ENCODE measurements at places on chromosomes 4 and X.

DNA sequence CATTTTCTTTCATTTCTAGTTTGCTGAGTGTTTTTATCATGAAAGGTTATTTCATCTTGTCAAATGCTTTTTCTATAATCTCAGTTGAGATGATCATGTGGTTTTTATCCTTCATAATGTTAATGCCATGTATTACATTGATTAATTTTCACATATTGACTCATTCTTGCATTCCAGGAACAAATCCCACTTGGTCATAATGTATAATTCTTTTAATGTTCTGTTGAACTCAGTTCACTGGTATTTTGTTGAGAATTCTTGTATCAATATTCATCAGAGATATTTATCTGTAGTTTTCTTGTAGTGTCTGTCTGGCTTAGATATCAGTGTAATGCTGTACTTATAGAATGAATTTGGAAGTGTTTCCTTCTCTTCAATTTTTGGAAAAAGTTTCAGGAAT, 16.7 kb upstream of the LHFPL1 start:
- DNase-seq: no peak

DNA sequence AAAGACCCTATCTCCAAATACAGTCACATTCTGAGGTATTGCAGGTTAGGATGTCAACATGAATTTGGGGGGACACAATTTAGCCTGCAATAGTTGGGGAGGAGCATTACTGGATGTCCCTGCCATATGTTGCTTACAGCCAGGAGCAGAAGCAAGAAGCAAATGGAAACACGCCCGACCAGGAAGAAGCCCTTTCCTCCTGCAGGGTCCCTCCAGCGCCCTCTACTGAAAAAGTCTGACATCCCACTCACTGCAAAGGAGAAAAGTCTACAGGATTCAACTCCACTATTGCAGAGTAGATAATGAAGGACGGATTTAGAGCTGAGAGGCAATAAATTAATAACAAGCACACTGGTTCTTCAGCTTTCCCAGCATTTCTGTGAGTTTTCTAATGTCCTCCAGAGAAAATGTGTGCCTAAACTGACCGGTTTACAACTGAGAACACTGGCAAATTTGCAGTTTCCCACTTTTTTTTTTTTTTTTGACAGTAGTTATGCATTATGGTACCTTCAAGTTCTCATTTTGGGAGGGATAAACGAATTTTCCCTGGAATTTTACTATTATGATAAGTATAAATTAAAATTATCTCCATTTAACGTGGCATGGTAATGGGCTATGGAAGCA, 31.7 kb downstream of the COQ2 start:
- peak; percentile 65 for DNase-seq

DNA sequence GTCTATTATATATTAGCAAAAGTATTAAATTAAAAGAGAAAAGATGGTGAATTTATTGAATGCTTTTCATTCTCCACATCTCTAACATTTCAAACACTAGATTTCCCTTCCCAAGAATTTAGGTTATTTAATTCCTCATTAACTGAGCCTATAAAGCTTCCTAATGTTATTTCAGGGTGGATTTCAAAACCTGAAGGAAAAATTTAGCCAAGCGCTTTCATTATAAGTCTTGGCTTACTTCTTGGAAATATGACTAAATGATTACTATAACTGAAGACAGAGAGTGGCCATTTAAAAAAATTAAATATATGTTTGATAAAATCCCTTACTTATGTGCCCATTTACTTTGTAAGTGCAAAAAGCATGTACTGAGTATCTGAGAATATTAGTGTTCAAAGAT, 141.8 kb upstream of the ARSJ start:
- no peak for DNase-seq

DNA sequence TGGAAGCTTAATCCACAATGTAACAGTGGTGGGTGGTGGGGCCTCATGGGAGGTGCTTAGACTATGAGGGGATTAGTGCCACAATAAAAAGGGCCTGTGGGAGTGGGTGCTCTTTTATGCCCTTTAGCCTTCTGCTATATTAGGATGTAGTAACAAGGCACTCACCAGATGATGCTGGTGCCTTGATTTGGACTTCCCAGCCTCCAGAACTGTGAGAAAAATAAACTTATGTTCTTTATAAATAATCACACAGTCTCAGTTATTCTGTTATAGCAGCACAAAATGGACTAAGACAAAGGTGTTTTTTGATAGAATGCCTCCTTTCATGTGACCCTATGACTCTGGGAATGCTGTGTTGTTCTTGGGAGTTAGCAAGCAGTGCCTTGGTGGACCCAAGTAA, 89.8 kb downstream of the STIM2 start:
- DNase-seq: no peak

GRCh38 chrX:65677954-65678469, 10.6 kb downstream of the MSN start:
- peak; percentile 90 for DNase-seq

GRCh38 chrX:110304884-110305283, 13.0 kb downstream of the AMMECR1 start:
- DNase-seq: no peak

- no peak for DNase-seq
Measured at GRCh38 chr4:113146876-113147358, 97.5 kb downstream of the ANK2 start.

DNA sequence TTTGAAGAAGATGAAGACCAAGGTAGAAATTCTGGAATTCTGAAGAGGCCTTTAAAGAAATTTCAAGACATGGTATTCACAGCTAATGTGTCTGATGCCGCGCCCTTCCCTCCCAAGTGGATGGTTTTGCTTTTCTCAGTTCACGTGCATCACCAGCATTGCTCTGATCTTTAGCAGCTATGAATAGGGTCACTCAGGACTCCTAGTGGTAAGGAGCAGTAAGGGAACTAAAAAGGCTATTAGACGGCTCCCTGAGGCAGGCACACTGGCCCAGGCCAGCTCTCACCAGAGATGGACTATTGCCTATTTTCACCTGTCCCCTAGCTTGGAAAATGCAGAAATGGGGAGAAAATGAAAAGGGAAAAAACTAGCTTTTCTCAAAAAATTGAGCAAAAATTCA, 447.5 kb upstream of the RASGEF1B start:
- DNase-seq: no peak

DNA sequence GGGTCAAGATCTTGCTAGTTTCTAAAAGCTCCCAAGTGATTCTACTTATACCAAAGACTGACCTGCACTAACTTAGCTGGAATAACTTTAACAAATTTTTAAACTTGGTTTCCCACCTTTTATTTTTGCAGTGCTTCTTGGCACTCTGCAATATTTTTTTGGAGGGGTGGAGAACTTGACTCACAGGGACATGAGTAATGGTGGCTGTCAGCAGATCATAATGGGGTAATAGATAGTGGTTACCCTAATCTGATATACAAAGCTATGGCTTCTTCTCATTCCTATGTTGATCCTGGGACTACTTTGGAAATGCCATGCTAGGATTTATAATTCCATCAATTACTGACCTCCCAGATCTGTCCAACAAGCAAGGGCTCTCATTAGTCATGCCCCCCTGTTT, 295.7 kb downstream of the GPAT3 start:
- peak; percentile 13 for DNase-seq

GRCh38 chr4:38728631-38729141, 54.1 kb downstream of the TLR10 start:
- DNase-seq: no peak

DNA sequence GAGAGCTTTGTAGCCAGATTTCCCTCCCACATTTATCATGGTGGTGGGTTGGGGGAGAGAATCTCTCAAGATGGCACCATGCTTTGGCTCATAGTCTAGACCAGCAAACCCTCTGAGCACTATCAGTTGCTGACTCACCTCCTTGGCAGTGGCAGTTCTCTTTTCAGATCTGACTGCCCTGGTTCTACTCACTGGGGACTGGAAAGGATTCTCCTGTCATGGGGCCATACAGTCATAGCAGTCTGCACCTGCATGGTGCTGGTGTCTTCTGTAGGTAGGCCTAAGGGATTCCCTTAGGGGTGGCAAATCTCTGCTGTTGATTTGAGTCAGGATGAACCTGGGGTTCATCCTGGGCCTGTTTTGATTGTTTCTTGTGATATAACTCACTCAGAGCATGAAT, 2.6 kb downstream of the TEX13B start:
- DNase-seq: peak; percentile 12

DNA sequence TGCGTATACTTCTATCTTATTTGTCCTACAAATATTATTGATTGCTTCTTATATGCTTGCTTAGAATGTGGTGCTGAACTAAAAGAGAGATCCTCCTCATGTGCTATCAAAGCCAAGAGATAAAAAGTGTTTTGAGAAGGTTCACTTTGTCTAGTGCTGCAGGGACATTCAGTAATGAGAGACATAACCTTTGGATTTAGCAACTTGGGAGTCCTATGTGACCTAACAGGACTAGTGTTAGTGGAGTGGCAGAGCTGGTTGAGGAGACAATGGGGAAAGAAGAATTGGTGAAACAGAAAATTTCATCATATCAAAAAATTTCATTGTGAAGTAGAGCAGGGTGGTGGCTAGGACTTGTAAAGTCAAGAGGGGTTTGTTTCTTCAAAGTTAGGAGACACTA, 117.0 kb downstream of the RAPGEF2 start:
- no peak for DNase-seq

DNA sequence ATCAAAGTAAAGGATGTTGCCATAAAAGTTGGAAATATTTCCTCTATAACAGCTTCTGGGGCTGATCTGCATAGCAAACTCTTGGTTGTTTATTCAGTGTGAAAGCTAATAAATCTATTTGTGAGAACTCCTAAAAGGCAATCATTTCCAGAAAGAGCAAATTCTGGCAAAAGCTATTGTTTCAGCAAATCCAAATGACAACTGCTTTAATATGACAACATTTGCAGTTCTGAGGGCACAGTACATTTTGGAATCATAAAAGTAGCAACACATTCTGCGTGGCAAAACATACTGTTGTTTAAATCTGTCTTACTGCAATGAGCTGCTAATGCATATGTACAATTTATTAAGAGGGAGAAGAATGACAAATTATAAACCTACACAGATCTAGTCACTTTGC, 818.1 kb downstream of the FSTL5 start:
- DNase-seq: no peak

DNA sequence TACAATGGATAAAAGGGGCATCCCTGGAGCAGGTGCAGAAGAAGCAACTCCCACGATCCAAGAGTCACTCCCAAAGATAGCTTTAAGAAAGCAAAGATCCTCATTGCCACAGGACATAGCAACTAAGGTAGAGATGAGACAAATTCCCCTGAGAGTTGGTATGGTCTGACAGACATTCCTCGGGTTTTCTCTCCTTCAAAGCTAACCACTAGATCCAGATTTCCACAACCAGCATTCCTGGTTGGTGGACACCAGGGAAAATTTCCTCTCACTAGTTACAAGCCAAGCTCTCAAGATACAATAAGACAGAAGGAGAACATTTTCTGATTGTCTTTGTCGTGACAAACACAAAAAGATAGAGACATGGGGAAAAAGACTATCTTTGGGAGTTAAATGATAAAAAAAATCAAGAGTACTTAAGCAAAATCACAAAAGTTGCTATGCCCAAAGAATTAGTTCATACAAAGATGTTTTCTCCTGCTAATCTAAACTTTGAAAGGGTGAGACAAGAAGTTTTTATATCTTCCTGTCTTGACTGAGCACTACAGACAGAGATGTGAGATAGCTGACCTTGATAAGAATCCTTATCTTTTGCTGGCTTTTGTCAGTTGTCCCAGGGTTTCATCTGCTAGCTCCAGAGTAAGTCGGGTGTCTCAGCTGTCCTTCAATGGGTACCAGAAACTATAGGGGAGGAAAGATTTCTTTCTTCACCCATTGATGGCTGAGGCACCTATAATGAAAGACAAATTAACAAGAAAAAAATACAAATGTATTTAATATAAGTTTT, 200.5 kb downstream of the CENPC start:
- no peak for DNase-seq

- DNase-seq: no peak
Measured at GRCh38 chr4:16858275-16858752, 40.1 kb downstream of the LDB2 start.

Measured in amniotic epithelial cell (primary cell).